ENCODE measurements at places on chromosomes 12 and 14.

DNA sequence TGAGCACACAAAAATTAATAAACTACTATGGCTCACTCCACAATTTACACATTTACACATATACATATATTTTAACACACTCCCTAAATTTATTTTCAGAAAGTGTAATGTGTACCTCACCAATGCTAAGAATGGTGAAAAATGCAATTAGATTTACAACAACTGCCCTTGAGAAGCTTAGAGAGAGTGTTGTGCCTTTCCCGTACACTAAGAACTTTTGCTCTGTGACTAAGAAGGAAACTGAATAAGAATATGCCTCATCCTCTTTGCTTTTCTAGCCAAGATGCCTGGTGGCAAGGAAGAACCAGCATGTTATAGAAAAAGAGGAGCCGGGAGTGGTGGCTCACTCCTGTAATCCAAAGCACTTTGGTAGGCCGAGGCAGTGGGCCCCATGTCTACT, 62.3 kb downstream of the SINHCAF start:
- DNase-seq, result no peak

GRCh38 chr12:10512798-10513197, 7.1 kb downstream of the EIF2S3B start:
- DNase-seq, result no peak

DNA sequence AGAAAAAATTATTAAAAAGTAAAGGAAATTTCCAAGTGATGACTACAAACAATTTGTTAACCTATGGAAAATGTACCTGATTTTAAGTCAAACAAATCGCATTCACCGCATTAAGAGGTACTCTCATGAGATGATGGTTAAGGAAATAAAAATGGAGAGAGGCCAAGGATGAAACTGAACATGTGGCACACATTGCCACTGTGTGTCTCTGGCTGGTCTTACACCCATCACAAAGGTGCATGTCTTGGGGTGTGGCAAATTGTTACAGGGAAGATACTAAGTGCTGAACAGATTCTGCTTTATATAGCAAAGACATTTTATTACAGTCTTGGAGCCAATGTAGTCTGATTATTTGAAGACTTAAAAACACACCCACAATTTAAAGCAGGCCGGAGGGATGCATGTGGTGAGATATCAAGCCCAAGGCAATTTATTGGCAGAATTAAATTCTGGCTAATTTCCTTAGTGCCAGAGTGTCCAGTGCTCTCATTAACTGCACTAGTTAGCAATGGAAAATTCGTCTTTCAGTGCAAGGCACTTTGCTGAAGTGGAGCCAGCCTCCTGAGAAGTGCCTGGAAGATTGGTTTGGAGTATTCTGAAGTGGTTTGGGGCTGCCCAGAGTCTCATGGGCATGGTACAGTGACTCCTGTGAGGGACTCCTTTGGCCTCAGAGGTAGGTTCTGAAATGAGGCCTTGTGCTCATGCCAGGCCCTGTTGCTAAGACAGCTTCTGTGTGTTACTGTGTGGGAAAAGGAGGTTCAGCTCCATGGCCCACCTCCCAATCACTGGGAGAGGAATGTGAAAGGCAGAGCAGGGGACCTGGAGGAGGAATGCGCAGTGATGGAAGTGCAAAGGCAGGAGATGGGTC, 166.9 kb downstream of the BRMS1L start:
- DNase-seq, result no peak

DNA sequence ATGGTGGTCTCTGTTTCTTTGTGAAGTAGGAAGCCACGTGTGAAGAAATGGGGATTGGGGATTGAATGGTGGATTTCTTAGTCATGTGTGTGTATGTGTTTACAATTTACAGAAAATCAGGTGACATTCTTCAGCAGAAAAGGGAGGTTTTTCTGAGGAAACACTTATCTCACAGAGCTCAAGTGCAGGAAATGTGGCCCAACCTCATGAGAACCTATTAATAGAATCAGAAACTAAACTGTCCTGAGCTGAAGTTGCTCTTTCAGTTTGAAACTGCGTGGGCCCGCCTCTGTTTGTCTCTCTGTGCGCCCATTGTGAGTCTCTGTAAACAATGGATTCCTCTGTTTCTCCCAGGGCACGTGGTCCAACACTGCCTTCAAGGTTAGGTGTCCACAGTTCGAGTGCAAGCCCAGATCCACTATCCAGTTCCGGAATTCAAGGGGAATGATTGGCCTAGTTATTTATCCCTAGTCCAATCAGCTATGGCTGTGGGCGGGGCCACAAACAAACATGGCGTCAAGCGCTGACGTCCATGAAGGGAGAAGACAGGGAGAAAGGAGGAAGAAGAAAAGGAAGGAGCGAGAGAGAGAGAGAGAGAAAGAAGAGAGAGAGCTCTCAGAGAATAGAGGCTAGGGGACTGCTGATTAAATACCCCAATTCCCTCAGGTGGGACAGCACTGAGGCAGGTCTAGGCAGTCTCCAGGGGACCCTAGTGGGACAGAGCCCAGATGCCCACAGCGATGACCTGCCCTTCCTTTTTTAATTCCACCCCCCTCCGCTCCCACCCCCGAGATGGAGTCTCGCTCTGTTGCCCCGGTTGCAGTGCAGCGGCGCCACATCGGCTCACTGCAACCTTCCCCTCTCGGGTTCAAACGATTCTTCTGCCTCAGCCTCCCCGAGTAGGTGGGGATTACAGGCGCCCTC, 31.4 kb upstream of the C12orf76 start:
- no peak for DNase-seq

GRCh38 chr12:54734196-54734950, 86.2 kb upstream of the DCD start:
- no peak for DNase-seq

DNA sequence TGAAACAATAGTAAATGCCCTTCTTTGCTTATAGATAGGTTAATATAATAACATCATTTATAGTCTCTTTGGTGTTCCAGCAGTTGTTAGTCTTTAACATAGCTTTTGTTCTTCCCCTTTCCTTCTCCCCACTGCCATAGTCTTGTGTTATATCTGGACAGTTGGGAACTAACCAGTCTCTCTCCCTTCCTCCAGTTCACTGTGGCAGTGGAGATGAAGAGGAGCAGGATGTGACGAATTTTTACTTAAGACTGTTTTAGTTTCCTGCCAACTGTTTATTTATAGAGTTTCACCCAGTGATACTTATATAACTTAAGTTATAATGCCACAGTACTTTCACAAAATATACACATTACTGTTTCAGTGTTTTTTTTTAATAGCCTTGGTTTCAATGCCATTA, 277.4 kb downstream of the PDZRN4 start:
- no peak for DNase-seq

DNA sequence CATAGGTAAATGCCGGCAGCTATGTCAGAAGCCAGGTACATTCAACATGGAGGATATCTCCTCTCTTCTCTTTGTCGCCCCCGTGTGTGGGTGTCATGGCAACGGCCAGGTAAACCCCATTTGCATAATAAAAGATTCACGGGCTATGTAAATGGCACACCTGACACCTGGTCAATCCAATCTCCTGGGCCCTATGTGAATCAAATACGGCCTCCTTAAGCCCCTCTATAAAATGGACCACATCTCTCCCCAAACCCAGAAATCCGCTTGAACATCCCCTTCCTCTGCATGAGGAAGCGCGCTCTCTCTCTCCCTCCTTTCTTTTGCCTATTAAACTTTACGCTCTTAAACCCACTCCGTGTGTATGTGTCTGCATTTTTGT, 363.7 kb downstream of the SOX5 start:
- no peak for DNase-seq

GRCh38 chr14:71552809-71553208, 379.4 kb upstream of the RGS6 start:
- no peak for DNase-seq

DNA sequence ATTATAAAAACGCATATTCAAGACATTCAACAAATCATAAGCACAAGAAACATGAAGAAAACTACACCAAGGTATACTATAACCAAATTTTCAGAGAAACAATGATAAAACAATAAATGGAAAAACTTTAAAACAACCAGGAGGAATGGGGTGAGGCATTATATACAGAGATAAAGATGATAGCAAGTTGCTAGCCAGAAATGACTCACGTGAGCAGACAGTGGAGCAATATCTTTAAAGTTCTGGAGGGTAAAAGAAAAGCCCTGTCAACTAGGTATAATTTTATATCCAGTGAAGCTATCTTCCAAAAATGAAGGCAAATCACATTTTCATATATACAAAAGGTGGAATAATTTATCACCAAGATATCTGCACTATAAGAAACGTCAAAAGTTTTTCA, 97.8 kb upstream of the PCED1B start:
- DNase-seq, result no peak

DNA sequence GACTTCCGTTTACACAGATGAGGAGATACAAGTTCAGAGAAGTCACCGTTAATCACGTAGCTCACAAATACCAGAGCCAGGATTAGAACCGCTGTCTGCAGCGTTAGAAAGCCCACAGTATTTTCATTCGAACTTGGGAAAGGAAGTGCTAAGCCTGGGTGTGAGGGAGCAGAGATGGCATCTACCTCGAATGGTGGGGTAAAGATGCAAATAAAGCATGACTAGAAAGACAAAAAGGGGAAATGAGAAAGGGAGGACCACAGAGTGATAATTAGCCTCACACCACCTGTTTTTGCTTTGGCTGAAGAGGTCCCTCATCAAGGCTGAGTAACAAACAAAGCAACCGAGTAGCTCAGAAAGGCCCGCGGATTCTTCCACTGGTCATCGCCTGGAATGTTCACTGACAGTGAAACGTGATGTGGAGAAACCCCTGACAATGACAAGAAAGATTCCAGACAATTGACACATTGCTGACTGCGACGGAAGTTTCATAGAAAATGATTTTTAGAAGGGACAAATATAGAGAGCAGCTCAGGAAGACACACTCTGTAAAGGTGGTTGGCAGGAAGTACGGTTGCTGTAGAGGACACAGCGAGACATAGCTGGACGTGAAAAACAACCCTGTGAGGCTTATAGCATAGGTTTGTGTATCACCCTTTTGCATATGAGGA, 31.5 kb upstream of the BHLHE41 start:
- no peak for DNase-seq

DNA sequence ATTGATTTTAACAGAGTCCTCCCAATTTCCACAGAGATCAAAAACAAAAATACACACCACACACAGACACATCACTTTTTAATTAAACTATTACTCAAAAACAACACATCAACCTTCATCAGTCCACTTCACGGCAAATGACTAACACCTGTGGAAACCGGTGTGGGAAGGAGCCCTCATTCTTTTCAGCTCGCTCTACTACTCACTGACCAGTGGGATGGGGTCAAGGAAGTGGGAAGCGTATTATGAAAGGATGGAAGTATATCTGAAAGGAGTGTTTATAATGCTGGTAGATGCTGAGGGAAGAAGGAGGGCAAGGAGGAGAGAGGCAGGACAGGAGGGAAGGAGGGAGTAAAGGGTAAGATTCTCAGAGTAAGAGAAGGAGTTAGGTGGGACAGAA, 156.5 kb downstream of the EPS8 start:
- no peak for DNase-seq

DNA sequence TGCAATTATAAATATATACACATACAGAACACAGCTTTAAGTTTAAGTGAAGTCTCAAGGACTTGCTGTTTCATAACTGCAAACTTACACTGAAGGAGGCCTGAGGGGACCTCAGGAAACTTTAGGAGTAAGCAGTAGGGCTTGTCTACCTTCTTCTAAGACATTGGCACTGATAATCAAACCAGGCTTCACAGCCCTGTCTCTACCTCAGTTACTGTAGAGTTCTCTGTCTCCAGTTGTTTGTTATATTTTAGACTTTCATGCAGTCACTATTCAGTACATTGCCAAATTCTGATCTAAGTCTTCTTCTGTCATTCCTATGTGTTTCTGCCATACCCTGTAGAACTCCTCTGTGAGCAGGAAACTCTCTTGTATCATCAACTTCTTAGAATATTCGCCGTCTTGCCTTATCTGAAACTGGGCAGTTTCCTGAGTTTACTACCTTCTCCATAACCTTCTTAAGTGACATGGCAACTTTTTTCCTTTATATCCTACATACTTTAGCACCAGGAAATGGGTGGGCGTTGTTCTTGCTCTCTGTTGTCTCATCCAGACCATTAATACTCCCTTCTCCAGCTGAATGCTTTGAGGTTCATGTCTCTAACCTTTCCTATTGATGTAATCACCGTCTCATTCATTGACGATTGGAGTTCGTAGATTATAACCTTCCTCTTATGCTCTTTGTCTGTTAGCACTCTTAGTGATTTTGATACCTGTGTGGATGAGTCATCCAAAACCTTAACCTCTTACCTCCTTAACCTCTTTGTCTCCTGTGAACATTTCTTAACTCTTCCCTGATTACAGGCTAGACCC, 11.4 kb downstream of the APAF1 start:
- no peak for DNase-seq

- DNase-seq, result peak; percentile 45
Measured at GRCh38 chr12:87866578-87867292, 162.5 kb downstream of the C12orf50 start.

DNA sequence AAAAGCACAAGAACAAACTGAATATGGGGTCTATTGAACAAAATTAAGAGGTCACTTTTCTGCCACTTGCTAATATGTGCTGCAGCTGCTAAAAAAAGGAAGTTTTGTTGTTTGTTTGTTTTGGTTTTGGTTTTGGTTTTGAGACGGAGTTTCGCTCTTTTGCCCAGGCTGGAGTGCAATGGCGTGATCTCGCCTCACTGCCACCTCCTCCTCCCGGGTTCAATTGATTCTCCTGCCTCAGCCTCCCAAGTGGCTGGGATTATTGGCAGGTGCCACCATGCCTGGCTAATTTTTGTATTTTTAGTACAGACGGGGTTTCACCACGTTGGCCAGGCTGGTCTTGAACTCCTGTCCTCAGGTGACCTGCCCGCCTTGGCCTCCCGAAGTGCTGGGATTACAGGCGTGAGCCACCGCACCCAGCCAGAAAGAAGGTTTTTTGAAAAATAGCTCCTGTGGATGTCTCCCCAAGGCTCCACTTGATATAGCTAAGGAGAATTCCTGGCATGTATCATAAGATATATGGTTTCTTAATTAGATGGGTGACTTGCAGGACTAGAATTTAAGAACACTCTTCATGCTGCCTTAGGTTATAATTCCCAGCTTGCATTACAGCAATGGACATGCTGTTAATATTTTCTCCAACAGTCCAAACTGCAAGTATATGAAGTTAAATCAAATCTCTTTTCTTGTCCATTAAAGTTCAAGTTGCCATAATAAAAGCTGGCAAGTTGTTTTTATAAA, 237.6 kb upstream of the AMIGO2 start:
- no peak for DNase-seq

- DNase-seq, result peak; percentile 25
Measured at GRCh38 chr14:37565550-37565949, 29.5 kb downstream of the FOXA1 start.

- no peak for DNase-seq
Measured at GRCh38 chr14:91149462-91149861, 35.6 kb downstream of the DGLUCY start.

DNA sequence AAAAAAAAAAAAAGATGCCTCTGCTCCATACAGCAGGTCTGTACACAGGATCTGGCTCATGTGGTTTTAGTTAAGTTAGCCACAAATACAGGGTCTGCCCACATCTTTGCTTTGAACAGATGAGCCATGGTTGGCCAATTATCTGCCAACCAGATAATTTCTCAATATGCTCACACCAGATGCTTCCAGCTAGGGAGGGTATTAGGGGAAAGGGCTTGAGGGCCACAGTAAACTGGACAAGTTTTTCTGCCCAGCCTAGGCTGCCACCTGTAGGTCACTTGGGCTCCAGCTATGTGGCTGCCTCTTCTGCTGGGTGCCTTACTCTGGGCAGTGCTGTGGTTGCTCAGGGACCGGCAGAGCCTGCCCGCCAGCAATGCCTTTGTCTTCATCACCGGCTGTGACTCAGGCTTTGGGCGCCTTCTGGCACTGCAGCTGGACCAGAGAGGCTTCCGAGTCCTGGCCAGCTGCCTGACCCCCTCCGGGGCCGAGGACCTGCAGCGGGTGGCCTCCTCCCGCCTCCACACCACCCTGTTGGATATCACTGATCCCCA, 776 bp downstream of the RDH5 start:
- DNase-seq, result peak; percentile 72

- DNase-seq, result no peak
Measured at GRCh38 chr14:75208843-75209242, 32.4 kb upstream of the TMED10 start.
